ENCODE measurements at places on chromosomes 3 and 15.
A peak's percentile ranks its signal among the peaks of the same experiment; 100 is the strongest.

DNA sequence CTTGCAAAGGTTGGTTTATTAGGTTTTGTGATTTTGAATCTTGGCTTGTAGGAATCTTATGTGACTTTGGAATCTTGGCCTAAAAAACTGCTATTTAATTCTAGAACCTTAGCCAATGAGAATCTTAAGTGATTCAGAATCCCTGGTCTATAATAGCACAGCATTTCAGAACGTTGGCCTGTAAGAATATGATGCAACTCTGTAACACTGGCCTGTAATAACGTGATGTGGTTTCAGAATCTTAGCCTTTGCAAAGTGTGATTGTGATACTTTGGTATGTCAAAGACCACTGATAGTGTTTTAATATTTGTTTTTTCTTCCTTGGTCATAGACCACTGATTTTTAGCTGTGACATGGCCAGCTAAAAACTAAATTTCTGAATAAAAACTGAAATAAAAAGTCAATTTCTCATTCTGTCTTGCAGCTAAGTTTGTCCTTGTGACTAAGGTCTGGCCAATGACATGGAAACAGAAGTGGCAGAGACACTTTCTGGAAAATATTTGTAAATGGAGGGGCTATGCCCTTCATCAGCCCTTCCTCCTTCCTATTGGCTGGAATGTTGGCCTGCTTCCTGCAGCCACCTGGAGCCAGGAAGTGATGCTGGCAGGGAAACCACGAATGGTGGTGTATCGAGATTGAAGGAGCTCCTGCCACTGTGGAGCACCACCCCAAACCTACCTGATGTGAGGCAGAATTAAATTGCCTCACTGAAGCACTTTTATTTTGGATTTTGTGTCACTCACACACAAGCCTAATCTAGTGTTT is 42.3 kb upstream of the CORO2B start:
- DNase-seq = peak; percentile 67

GRCh38 chr15:60957111-60957510 is 272.0 kb downstream of the RORA start:
- no peak for DNase-seq

GRCh38 chr3:141828890-141829289 is 47.6 kb upstream of the ATP1B3 start:
- DNase-seq = peak; percentile 27

GRCh38 chr3:180341516-180341915 is 260.4 kb upstream of the TTC14 start:
- DNase-seq = no peak

DNA sequence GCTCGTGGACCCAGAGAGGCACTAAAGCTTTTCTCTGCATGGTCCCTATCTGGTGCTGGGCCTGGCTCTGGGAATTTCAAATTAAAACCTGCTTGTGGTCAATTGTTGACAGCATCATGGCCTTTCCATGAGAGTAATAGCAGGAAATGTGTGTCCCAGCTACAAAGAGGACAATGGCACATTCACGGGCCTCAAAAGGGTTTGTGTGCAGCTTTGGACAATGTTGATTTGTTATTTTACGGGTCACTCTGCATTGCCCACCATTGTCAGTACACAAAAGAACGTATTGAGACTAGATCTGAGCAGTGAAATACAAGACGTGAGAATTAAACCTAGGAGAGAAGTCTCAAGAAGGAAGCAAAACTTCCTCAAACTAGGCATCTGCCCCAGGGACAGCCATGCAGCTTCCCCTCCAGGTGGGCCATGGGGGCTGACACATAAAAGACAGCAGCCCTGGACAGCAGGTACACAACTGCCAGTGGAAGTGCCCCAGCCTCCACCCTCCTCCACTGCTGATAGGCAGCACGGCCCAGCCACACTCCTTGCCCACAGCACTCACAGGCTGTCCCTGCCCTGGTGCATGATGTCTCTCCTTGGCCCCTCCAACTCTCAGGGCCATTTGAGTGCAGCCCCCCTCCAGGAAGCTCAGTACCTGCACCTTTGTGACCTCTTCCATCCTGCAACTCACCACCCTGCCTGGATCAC is 15.9 kb upstream of the LTF start:
- no peak for DNase-seq

DNA sequence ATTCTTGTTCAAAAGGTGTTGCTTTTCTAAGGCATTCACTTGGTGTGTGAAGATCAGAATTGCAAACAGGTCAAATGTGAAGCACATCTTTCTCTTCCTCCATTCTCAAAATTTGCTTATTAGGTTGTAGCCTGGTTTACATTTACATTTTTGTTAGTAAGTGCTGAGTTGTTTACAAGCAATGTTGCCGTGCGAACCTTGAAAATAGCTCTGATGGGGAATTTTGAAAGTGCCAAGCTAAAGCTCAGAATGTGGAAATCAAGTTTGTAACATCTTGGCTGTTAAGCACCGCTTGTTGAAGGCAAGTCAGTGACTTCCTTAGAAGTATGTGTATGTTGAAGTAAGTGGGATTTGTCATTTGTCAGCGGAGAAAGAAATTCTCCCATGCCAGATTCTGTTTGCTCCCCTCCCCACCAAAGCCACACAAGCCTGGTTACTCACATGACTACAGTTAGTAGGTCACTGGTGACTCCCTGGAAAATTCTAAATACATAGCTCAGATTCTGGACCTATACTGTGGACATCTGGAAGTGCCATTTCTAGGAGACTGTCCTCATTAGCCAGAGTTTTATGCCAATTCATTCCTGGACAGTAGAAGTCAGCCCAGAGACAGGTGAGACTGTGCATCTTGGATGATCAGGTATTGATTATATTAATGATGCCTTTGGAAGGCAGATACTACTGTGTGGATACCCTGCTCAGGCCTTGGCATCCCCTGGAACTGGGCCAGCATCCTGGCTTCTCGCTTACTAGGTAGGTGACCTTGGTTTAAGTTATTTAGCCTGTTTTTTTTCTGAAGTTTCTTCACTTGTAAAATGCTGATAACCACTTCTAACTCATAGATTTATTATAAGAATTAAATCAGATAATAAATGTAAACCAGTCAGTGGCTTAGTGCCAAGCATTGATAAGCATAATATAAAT is 390.6 kb upstream of the SEMA6D start:
- no peak for DNase-seq

GRCh38 chr3:127458696-127459604 is 131.6 kb downstream of the TPRA1 start:
- DNase-seq = no peak

DNA sequence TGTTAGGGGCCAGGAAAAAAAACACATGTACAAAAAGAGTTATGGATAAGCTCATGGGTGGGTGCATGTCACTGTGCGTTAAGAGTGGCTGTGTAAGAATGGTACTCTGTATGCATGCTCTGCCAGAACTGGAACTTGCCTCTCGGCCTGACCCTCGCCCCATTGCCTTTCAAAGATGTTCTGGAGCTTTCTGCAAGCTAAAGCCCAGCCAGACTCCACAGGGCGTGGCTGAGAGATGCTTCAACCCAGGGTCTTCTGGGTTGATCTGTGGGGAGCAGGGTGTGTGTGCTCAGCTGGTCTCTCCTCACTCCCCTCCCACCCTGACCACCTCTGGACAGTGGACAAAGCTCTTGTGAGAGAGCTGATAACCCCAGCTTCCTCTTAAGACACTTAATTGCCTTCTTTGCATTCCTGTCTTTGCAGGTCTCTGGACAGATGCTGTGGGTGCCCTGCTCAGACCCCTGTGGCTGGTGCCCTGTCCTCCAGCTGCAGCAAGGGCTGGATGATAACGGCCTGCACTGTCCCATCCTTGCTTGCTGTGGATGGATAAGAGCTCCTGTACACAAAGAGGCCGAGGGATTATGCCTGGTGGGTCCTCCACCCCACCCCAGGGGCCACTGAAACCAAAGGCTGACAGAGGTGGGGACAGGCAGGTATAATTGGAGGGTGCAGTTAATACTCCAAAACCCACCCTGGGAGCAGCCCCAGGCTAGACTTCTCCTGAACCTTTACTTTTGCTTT is 28.7 kb downstream of the ALDH1L1 start:
- DNase-seq = no peak

DNA sequence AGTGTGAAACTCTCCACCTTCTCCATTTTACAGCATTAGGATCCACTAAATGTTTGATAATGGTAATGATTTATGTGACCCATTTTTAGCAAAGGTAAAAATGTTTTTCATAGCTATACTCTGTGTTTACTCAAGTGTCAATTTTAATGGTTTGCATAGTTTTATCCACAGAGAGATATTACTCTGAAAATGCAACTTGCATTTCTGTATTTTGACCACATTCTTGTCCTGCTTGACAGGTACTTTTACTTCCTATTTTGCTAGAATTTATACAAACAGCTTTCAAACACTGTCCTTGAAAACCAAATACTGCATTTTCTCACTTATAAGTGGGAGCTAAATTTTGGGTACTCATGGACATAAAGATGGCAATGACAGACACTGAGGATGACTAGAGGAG is 62.9 kb downstream of the SERPINI1 start:
- no peak for DNase-seq

DNA sequence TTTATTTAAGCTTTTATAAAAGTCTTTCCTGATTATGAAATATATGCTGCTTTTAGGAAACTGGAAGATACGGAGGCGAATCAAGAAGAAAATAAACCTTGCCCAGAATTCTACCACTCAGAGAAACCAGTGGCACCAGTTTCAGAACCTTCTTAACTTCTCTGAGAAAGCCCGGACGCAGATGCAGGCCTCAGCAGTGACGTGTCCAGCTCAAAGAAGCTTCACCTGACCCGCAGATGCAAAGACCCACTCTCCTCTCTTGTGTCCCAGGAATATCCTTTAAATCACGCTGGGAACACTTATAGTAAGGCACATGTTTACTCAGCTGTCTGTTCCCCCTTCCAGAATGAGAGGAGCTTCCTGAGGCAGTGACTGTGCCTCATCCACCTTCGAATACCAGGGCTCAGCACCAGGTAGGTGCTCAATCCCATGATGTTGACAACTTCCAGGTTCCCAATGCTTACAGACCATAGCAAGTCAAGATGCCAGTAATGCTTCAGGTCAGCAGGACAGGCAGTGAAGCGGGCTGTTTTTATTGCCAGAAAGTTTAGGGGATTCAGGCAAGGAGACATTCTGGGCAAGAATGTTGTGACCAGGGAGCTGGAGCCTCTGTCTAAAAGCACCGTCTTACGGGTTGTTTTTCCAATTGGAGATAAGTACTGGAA is 39.9 kb upstream of the LDHAL6B start:
- no peak for DNase-seq

Data from AG08396 (cell line).